ENCODE measurements at places on chromosomes 5 and 9.

- DNase-seq: no peak
Observed at GRCh38 chr9:136823136-136824046, 15.6 kb downstream of the RABL6 start.

DNA sequence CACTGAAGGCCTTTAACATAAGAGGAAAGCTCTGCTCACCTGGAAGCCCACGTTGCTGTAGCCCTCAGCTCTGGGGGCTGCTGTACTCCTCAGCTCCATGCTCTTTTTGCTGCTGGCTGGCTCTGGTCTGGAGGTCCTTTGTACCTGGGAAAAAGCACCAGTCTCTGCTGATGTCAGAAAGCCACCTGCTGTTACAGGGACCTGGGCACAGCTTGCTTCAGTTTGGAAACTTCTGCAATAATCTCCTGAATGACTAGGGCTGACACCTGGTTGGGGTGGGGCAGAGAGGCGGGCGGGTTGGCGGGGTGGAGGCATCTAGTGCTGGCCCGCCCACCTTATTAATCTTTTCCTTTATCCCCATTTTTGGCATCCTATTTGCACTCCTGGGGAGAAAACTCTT, at the start of gene SLC28A3:
Gene SLC28A3, minus strand, starts transcription at position 224 of the 400 bp plus-strand sequence. Its CDS starts 125 bp downstream, at position 99.
- no peak for DNase-seq

- DNase-seq: peak; percentile 74
Observed at GRCh38 chr5:149367249-149367971, 9.6 kb downstream of the PCYOX1L start.

DNA sequence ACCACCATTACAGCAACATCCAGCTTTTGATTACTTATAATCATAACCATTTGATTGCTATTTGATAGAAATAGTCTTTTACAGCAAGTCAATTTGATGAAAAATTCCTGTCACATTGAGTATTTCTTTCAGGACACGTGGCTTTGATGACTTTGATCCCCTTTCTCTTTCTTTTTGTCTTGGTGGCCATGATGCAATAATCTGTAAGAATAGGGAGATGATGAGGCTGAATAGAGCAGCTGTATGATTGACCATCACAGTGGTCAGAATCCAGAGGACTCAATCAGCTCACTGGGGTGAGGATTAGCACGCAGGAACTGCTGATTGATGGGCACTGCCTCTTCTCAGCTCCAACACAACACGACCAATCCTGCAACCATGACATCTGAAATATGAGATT, 262.7 kb downstream of the PARP8 start:
- DNase-seq: no peak

GRCh38 chr5:178278358-178279023, 45.9 kb upstream of the PHYKPL start:
- no peak for DNase-seq

DNA sequence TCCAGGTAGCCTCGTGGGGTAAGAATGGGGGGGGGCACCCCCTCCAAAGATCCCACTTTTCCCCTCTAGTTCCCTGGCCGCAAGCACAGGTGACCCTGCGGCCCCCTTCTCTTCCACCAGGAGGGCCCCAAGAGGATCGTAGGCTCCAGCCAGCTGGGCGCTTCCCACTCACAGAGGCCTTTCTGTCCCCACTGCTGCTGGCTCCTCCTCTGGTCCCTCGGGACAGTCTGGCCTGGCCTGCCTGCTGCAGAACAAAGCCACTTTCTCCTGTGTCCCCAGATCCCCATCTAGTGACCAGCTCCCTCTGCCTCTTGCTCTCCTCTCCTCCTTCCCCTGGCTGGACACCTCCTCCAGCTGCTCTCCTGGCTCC, 534 bp upstream of the SAPCD2 start:
- DNase-seq: peak; percentile 5

DNA sequence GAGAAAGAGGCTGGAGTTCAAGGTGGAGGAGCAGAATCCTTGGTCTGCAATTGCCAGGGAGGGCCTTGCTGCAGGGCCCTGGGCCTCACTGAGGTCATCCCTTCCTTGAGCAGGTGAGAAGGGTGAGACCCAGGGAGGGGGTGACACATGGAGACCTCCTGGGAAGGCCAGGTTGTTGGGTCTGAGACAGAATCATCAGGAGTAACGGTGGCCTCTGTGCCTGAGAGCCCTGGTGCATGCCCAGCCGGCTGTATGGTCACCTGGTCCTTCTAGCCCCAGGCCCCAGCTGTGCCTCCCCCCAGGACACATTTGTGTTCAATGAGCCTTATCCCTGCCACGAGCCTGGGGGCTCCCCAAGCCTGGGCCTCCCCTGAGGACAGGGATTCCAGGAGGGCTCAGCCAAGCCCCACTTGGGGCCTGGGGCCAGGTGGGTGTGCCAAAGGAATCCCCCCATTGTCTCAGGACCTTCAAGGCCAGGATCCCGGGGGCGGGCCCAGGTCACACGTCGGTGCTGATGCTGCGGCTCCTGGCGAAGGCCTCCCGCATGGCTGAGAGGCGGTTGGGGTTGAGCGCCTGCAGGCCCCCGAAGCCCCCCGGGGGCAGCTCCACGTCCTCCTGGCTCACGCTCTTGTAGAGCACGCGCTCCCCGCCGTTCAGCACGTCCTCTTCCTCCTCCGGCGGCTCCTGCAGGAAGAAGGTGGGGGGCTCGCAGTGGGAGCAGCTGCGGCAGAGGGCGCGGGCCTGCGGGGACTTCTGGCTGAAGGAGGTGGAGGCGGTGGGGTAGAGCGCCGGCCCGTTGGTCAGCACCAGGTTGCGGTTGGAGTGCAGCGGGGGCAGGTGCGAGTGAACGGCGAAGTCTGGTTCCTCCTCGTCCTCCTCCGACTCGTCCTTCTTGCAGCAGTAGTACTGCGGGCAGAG, 30.4 kb downstream of the FAM163B start:
- no peak for DNase-seq

DNA sequence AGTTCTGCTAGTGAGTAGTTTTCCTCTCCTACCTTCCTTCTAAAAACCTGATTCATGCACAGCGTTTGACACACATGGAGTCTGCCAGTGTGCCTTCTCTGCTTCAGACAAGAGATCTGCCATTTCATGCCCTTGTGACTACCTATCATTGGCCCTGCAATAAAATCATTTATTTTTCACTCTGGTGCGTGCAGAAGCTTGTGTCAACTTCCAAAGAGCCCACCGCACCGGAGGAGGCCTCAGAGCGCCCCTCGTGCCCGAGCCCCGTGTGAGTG, 13.7 kb downstream of the HNRNPH1 start:
- no peak for DNase-seq

DNA sequence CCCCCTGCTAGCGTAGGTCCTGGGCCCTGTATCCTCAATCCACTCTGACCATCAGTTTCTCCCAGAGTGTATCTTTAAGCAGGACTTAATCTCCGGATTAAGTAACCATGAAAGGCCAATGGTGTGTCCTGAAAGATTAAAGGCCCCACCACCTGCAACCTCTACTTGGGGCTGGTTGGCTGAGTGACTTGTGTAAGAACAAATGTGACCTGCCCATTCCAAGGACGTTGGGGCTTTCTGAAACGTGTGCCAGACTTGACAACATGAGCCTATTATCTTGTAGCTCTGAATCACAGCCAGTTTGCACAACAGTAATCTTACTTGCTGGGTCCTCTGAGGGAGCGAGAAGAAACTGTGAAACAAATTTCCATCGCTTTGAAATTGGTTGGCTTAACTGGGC, 3.1 kb upstream of the PRELID2 start:
- DNase-seq: no peak

GRCh38 chr5:40571729-40572128, 108.0 kb upstream of the PTGER4 start:
- DNase-seq: no peak

- no peak for DNase-seq
Observed at GRCh38 chr5:120073722-120074121, 390.4 kb upstream of the PRR16 start.

DNA sequence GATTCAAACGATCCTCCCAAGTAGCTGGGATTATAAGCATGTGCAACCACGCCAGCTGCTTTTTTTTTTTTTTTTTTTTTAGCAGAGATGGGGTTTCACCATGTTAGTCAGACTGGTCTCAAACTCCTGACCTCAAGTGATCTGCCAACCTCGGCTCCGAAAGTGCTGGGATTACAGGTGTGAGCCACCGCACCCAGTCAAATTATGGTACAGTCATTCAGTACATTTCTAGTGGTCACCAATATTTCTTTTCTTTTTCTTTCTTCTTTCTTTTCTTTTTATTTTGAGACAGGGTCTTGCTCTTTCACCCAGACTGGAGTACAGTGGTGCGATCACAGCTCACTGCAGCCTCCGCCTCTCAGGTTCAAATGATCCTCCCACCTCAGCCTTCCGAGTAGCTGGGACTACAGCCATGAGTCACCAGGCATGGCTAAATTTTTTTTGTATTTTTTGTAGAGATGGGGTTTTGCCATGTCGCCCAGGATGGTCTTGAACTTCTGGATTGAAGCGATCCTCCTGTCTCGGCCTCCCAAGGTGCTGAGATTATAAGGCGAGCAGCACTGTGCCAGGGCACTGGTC, 25.4 kb upstream of the DCP2 start:
- no peak for DNase-seq

GRCh38 chr5:6118691-6119090, 259.7 kb downstream of the MED10 start:
- DNase-seq: no peak

GRCh38 chr5:146240951-146241350, 37.5 kb downstream of the RBM27 start:
- peak; percentile 32 for DNase-seq

- no peak for DNase-seq
Observed at GRCh38 chr9:89395931-89396710, 77.8 kb downstream of the SECISBP2 start.

GRCh38 chr5:142307146-142307890, 17.5 kb downstream of the SPRY4 start:
- no peak for DNase-seq

DNA sequence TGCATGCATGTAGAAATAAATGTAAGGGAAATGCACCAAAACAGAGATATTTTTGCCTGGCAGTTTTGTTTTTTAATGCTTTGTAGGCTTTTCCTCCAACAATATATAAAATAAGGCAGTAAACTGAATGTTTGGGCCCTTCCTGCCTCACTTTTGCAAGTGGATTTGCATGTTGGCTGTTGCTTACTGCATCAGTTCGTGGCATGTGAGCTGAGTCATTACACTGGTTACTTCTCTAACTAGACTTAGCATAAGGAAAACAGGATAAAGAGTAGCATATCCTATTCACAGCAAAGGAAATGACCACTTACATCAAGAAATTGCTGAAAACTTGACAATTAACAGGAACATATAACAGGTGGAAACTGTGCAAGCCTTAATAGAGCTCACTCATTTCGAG, 113.4 kb downstream of the TLE1 start:
- DNase-seq: peak; percentile 40

- peak; percentile 77 for DNase-seq
Observed at GRCh38 chr5:142063878-142064331, 44.7 kb upstream of the NDFIP1 start.

GRCh38 chr9:135887021-135887507, 20.3 kb downstream of the CAMSAP1 start:
- no peak for DNase-seq

DNA sequence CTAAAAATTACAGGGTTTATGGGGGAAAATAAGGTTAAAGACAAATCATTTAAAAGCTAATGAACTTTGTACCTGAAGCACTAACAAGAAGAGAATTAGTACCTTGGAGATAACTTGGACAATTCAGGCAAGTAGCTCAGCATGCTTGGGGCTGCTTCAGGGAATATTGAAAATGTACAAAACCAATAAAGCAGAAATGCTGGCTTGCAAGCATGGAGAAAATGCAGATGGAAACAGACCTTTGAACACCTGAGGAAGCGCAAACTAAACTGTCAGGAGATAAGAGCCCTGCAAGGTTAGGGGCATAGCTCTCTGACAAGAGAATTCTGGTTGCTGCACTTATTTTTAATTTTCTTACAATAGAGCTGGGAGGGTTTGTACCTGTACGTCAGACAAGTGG, 42.6 kb upstream of the C5orf47 start:
- no peak for DNase-seq

GRCh38 chr9:107584944-107585343, 95.4 kb upstream of the KLF4 start:
- DNase-seq: no peak

DNA sequence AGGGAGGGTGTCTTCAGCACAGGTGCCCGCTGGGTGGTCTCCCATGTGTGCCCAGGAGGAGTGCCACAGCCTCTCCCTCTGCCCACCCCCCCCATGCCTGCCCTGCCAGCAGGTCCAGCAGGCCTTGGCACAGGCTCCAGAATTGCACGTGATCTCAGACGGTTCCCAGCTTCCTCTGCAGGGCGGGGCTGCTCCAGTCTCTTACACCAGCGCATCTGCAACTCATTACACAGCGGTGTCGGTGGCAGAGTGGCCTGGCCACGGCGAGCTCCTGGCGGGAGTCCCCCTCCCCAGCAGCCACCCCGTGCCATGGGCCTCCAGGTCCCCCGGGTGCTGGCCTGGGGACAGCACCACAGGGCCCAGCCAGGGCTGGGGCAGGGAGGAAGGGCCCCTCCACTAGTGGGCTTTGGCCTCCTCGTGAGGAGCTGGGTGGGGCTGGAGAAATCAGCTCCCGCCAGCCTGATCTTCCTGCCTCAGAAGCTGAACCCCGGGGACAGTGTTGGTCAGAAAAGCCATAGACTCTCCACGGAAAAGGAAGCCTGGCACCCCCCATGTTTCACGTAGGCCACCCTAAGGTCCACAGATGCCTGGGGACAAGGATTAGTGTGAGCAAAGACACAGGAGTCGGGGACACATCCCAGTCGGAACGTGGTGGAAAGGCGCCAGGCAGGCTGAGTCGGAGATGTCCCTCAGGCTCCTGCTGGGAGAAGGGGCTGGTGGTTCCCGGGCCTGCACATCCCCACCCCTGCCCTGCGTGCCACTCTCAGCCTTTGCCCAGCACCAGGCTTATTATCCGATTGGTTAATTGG, 40.2 kb downstream of the RXRA start:
- DNase-seq: peak; percentile 90

DNA sequence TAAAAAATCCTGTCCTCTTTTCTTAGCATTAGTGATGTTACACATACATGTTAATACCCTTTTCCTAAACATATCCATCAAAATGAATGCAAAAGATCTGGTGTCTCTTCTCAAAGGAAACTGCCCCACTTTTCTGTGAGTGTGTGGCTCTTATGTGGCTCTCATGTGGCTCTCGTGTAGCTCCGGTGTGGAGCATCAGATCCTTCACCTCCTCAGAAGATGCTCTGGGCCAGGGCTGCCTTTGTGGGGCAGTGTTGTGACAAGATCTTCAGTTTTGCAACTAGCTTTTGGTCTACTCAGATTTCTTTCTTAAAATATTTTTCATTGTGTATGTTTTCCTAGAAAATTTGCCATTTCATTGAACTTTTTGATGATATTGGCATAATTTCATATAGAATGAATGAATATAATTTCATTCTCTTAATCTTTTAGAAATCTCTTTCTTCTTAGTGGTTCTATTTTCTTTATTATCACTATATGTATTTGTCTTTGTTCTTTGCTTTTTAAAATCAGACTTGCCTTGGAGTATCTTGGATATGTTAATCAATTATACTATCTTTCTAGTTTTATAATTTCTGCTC, 19.4 kb downstream of the GARNL3 start:
- peak; percentile 40 for DNase-seq

- DNase-seq: no peak
Observed at GRCh38 chr9:89659891-89660685, 55.3 kb downstream of the GADD45G start.

DNA sequence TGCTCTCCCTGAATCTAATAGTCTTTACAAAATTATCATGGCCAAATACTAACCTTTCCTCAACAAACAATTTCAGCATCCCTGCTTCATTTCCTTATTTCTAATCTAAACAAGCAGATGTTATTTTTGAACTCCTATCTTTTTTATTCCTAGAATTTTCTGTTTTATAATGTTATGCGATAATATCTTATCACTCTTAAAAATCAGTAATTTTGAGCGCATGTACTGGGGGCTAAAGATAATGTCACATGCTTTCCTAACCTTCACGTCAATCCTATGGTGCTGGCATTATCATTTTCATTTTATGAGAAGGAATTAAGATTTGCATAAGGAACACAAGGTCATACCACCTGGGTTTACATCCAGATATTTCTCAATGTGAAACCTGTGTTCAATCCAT, 648.0 kb downstream of the BRINP1 start:
- no peak for DNase-seq
